SK-N-DZ (cell line): ENCODE measurements at places on chromosomes 3 and 15.

DNA sequence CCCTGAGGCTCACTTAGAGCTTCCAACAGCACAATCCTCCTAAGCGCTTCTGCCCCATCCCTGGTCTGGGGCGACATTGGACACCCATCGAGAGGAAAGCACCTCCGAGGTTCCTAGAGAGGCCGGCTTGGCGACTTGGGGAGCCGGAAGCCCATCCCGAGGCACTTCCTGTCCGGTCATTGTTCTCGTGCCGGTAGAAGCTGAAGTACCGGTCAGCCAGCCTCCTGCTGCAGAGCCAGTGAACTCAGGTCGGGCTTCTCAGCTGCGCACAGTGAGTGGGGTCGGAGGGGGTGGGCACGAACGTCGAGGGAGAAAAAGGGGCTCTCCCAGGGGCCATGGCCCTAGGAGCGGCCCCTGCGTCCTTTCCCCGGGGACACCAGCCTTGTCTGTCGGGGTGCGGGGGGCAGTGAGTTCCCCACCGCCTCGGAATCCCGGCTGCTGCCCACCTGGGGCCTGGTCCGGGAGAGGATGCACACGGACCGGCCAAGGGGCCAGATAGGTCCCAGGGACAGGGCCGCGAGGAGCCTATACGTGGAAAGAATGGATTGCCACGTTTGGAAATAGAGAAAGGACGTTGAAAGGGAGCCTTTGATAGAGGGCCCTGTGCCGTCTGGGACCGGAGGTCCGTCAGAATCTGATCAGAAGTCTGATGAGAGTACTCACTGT lies at the start of gene ZNF35:
Gene ZNF35 (plus strand): TSS at position 169 of the 666 bp plus-strand sequence. CDS start 2,336 bp downstream, outside the sequence.
- DNase-seq, result peak; percentile 90

DNA sequence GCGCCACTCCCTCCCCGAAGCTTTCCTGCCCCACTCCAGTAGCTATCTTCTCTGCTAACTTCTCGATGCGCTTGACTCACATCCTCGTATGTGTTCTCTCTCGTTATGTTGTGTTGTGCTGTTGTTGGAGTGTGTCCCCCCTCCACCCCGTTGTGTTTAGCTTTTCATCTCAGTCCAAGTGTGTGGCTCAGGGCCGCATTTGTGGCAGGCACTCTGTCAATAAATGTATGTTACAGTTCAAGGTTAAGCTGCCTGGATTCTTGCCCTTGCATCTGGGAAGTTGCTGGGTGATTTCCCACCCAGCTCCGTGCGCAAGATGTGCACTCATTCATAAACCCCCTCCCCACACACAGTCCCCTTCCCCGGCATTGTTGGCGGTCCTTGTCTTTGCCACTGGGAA lies 71.9 kb downstream of the PGPEP1L start:
- no peak for DNase-seq

GRCh38 chr15:62999178-62999577 lies 43.4 kb upstream of the TPM1 start:
- no peak for DNase-seq

DNA sequence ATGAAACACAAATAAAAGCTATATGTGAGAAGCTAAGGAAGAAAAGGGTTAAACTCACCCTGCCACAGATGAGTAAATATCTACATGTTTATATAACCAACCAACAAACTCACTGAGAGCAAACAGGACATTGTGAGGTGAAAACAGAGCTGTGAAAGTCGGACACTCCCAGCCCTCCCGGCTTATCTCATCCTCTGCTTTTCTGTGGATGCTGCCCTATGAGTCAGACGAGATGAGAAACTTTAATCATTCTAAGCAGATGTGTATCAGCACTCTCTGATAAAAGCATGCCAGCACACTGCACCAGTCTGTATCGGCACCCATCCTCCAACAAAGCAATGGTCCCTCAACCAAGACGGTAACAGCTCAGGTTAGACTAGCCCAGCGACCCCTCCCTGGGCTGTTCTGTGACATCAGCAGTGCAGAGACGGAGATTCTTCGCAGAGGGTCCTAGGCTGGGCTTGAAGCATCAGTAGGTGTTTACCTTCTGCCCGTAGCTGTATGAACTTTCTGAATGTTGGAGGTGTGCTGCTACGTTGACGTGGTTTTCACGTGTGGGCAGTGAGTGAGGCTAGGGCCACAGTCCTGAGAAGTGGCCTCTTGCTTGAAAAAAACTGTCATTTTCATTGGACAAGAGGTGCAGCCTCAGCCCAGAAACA lies 119.8 kb upstream of the ALDH1A3 start:
- no peak for DNase-seq

GRCh38 chr3:188571531-188572095 lies 417.7 kb downstream of the LPP start:
- no peak for DNase-seq

GRCh38 chr3:60932170-60932569 lies 319.1 kb downstream of the FHIT start:
- no peak for DNase-seq
